ENCODE measurements at places on chromosomes 11 and 22. TPM values are rescaled to one million over a fixed set of nuclear protein-coding genes. Genes with fewer than 3 reads are reported as not detected.

Gene TEX54
- total RNA-seq: not detected

Gene SYT8
- 4.6 TPM for total RNA-seq

Gene UBQLN3
- total RNA-seq: not detected

Gene CDCA5
- 3.0 TPM for total RNA-seq

Gene MPZL2
- total RNA-seq: 84.7 TPM

Gene ARAP1
- 69.1 TPM for total RNA-seq

All from left colon (tissue), 2 donors.